ENCODE measurements at places on chromosomes 1 and 21.

- peak; percentile 33 for DNase-seq
Measured at GRCh38 chr1:193558491-193559028, 372.1 kb upstream of the B3GALT2 start.

GRCh38 chr1:152109231-152109997 is 5.8 kb downstream of the TCHH start:
- no peak for DNase-seq

- DNase-seq: no peak
Measured at GRCh38 chr1:38003261-38004250, 1.8 kb downstream of the FHL3 start.

GRCh38 chr21:28397040-28397439 is 595.6 kb downstream of the LTN1 start:
- DNase-seq: no peak

GRCh38 chr1:53892911-53893310 is 1.1 kb upstream of the DIO1 start:
- DNase-seq: no peak

DNA sequence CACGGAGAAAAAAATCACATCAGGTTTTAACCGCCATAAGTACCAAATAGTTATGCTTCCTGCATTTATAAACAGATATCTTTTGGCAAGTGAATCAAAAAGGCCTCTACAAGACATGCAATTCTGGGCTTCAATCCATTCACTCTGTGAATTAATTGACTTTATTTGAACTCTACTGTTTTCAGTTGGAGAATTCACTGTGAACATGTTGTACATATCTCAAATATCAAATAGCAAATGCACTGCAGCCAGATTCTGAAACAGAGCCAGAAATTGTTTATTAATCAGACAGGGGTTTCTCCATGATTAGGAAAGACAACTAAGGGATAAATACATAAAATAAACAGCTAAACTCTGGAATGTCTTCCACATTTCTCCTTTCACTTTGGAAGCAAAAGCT is 445.4 kb upstream of the NFIA start:
- no peak for DNase-seq

Measured in HS-27A (cell line).